Thymus (tissue), 14 donors: ENCODE measurements at places on chromosomes 13 and 19.

GRCh38 chr19:30222428-30222873 is 149.7 kb upstream of the ZNF536 start:
- no peak for DNase-seq

- DNase-seq: no peak
Measured at GRCh38 chr19:46341937-46342336, 5.0 kb upstream of the PPP5C start.

DNA sequence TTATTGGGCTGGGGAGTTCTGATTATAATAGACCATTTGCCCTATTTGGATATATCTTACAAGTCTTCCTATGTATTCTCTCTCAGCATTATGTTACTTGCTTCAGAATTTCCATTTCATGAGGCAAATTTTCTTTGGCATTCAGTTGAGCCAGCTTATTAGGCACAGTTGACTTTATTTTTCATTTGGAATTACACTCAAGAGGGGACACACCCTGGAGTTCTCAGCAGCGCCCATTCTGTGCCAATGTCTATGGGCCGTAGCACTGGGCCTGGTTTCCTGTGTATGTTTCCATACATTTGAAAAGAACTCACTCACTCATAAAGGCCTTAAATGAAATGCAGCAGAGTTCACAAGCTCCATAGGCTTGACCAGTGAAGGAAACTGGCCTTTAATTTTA is 138.5 kb downstream of the KLF12 start:
- DNase-seq: no peak

DNA sequence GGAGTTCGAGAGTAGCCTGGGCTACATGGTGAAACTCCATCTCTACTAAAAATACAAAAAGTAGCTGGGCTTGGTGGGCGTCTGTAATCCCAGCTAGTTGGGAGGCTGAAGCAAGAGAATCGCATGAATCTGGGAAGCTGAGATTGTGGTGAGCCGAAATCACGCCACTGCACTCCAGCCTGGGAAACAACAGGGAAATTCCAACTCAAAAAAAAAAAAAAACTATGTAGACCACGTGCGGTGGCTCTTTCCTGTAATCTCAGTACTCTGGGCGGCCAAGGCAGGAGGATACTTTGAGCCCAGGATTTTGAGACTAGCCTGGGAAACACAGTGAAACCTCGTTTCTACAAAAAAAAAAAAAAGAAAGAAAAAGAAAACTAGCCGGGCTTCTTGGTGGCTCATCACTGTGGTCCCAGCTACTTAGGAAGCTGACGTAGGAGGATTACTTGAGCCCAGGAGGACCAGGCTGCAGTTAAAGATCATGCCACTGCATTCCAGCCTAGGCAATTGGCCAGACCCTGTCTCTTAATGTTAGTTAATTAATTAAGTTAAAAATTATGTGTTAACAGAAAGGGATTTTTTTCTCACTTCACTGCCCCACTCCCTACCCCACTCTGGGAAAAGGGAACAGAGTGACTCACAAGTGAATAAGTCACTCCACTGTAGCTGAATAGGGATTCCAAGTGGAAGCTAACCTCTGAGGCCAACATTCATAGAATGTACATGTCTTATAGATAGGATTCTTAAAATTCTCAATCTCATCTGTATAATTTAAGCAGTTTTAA is 2.2 kb downstream of the ZNF83 start:
- DNase-seq: no peak

- no peak for DNase-seq
Measured at GRCh38 chr13:86737334-86737932, 933.7 kb upstream of the SLITRK5 start.

DNA sequence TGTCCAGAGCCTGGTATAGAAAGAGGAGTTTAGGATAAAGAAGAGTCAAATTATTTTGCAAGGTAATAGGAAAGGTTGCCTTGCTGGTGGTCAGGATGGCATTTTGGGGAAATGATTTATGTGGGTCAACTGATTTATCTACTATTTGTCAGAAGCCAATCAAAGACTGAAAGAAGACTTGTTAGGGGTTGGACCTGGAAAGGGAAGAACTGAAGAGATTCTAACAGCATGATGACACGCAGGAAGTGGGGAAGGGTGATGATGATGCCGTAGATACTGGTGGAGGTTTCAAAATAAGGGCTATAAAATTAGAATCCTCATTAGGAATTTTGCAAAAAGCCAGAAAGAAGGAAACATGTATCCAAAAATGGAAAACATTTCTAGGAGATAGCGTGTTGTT is 60.7 kb upstream of the FGF14 start:
- DNase-seq: no peak

GRCh38 chr13:44125943-44126469 is 246.3 kb downstream of the LACC1 start:
- DNase-seq: no peak

GRCh38 chr13:37640499-37640898 is 41.9 kb upstream of the POSTN start:
- DNase-seq: no peak

GRCh38 chr13:35797991-35798390 is 321.5 kb upstream of the MAB21L1 start:
- DNase-seq: no peak

GRCh38 chr13:99766641-99767045 is 204.9 kb downstream of the ZIC5 start:
- no peak for DNase-seq

GRCh38 chr13:84946192-84946591 is 853.0 kb downstream of the SLITRK6 start:
- DNase-seq: no peak

- no peak for DNase-seq
Measured at GRCh38 chr19:40394816-40395210, 4.8 kb upstream of the HIPK4 start.

DNA sequence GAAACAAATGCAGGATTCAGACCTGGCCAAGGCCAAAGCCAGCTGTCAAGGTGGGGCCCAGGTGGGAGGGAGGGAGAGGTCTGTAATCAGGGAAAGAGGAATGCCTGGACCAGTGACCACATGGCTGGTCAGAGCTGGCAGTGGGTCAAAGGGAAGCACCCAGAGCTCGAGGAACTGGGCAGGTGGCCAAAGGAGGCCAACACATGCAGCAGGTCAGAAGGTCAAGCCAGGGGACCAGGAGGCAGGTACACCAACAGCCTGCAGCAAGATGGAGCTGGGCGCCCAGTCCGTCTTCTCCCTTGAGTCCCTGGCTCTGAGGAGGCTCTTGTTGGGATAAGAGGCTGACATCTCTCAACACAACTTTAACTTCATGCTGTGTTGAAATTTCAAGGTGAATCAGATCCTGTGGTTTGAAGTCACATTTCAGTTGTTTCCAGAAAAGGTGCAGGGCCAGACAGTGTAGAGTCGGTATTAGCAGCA is 17.1 kb downstream of the GPATCH1 start:
- DNase-seq: no peak

DNA sequence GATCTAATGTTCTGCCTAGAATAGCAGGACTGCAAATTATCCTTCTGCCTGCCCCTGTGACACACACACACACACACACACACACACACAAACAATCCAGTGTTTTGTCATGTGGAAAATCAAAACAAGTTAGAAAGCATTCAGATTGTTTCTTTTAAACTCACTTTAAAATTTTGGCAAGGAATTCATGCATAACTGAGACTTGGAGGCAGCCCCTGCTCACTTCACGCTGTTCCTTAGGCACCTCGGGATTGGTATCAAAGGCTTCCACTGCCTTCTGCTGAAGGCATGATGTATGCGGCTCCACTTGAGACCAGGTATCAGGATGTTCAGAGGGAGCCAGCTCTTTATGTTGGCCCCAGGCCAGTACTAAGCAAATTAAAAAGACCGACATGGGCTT is 158.7 kb downstream of the OXGR1 start:
- DNase-seq: no peak

- DNase-seq: no peak
Measured at GRCh38 chr13:85419611-85420010, 379.6 kb downstream of the SLITRK6 start.

- DNase-seq: no peak
Measured at GRCh38 chr13:85277748-85278147, 521.5 kb downstream of the SLITRK6 start.

GRCh38 chr19:33767898-33768413 is 28.7 kb upstream of the KCTD15 start:
- DNase-seq: peak; percentile 15

- DNase-seq: no peak
Measured at GRCh38 chr13:20173116-20173746, 12.4 kb upstream of the GJA3 start.

GRCh38 chr13:66837246-66837645 is 392.9 kb downstream of the PCDH9 start:
- DNase-seq: no peak

DNA sequence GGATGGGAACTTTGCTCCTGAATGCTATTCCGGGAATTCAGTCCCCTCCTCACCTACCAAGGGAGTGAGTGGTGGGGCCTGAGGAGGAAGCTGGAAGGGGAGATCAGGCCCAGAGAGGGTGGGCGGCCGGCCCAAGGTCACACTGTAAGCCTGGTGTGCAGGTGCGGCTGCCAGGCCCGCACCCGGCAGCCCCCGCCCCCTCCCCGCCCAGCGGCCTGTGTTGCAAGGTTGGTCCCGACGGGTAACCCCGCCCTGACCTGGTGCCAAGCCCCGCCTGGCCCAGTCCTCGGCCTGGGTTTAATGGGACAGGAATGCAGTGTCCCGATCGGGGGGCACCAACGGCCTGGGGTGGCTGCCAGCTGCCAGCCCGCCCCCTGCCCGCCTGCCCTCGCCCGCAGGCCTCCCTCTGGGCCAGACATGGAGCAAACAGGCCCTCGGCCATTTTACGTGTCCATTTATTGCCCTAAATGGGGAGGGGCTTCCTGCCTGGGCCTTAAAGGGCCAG is 5.5 kb downstream of the ZBTB7A start:
- DNase-seq: no peak

DNA sequence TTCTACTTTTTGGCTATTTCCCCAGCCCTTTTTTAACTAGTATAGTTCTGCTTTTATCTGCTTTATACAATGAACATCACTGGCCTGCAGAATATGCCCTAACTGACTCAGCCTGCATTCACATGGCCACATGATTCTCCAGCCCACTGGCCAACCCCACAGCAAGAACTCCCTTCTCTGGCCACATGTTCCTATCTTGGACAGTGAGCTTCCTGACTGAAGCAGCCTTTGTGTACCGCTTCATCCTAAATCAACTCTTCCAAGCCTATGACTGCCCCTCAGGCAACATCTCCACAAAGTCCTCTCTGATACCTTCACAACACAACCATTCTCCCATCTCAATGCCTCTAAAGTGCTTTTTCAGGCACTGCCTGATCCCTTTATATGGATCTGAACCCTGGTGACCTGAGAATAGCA is 214.1 kb downstream of the COL4A1 start:
- DNase-seq: no peak

DNA sequence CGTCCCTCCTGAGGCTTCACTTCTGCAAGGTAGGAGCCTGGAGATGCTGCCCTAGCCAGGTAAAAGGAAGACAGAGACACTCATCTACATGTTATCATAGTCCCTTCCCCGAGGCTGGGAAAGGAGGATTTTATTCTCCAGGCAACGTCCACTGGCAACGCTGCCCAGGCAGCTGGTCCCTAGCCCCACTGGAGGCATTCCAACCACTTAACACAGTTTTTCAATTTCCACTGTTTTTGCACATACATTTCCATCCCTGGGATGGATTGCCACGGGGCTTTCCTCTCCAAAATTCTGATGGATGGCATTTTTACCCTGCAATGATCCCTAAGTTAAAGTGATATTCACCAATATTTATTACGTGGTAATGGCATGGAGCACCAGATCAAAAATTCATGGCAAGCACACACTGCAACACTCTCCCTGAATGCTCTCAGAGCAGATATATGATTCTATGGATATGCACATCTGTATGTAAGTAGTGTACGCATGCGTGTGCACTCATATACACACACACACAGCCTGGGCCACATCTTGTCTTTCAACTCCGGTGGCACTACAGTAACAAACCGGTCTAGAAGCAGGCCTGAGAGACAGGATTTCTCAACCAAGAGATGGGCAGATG is 322.3 kb upstream of the TSHZ3 start:
- no peak for DNase-seq

GRCh38 chr13:28658539-28658795 is 463 bp upstream of the POMP start:
- no peak for DNase-seq

DNA sequence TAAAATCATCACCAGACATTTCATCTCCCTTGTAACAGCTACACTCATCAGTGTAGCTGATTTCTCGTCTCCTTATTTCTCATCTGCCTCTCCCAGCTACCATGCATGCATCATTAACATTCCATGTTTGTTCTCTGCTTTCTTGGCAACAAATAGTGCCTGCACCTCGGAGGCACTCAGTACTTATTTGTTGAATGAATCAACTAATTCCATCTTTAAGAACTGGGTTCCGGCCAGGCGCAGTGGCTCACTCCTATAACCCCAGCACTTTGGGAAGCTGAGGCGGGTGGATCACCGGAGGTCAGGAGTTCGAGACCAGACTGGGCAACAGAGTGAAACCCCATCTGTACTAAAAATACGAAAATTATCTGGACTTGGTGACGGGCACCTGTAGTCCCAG is 63.9 kb upstream of the GTF3A start:
- no peak for DNase-seq

- DNase-seq: no peak
Measured at GRCh38 chr13:33730147-33730546, 87.8 kb upstream of the RFC3 start.

- DNase-seq: no peak
Measured at GRCh38 chr19:50759886-50760285, 10.4 kb upstream of the GPR32 start.

DNA sequence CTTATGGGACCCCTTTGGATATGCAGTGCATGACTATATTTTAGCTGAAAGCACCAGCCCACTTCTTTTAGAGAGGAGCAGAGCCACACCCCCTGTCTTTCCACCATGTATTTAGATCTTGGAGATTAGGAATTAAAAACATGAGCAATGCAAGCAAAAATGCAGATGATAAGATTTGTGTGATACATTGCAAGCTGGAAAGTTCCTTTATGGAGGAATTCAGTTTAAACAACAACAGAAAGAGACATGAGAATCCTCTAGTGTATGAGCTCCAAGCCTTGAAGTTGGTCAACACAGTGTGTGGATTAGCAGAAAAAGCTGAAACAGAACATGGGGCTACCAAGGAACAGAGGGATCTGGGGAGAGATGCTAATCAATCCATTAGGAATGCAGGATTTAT is 529.8 kb upstream of the NBEA start:
- DNase-seq: no peak

- DNase-seq: no peak
Measured at GRCh38 chr13:102905905-102906771, 60.3 kb downstream of the ERCC5 start.

GRCh38 chr13:43377973-43378372 is 354.6 kb downstream of the DNAJC15 start:
- DNase-seq: no peak

- peak; percentile 46 for DNase-seq
Measured at GRCh38 chr13:29954082-29955028, 103.9 kb upstream of the UBL3 start.

- peak; percentile 34 for DNase-seq
Measured at GRCh38 chr13:51614350-51614786, 30.1 kb downstream of the WDFY2 start.

- DNase-seq: no peak
Measured at GRCh38 chr19:9847087-9847671, 12.1 kb downstream of the PIN1 start.
